ENCODE measurements at places on chromosomes 5 and 9.
A peak's percentile ranks its signal among the peaks of the same experiment; 100 is the strongest.

DNA sequence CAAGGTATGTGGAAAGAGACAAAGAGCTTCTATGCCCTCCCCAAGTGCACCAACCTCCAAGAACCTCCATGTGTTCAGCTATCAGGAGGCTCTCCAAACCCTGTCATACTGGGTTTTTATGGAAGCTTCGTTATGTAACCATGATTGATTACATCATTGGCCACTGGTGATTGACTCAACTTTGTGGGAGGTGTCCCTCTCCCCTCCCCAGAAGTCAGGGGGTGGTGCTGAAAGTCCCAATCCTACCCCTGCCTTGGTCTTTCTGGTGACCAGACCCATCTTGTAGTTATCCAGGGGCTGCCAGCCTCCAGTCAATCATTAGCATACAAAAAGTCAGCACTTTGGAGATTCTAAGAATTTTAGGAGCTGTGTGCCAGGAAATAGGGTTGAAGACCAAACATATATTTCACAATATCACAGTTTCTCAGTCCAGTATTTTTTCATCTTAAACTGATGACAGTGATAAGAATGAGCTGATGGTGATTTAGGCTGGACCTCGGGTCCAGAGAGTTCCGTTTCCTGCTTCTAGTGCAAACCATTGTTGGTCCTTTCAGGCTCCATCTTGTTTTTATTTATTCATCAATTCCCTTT is 27.3 kb upstream of the FANCC start:
- no peak for DNase-seq

DNA sequence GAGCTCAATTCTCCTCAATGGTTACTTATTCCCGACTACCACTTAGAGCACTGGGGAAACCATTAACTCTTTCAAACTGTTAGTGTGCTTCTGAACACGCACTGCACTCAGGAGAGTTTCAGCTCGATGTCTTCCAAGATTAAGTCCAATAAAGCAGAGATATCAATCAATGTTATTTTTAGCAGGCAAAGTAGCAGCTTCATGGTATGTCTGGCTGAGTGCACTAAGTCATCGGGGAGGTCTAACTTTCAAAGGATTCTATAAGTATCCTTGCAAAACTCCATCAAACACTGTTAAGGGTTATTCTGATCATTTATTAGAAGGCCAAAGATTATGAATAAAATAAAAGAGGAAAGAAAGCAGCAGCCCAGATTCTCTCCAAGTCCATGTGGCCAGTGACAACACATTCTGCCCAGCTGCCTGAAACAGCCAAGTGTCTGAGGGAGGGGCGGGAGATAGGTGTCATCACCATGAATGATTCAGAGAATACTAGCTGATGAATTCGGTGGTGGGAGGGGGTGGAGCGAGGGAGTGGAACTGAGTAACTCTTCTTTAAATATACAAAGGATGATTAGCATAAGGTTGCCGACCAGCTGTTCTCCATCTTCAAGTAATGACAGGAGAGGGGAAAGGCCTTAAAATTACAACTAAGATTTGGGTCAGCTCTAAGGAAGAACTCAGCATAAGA is 21.3 kb downstream of the NREP start:
- DNase-seq: no peak

GRCh38 chr5:138337685-138338410 is at the start of gene FAM53C:
FAM53C (plus strand) TSS chr5:138338266; CDS start chr5:138341336, 3,070 bp downstream.
- DNase-seq: peak; percentile 93

DNA sequence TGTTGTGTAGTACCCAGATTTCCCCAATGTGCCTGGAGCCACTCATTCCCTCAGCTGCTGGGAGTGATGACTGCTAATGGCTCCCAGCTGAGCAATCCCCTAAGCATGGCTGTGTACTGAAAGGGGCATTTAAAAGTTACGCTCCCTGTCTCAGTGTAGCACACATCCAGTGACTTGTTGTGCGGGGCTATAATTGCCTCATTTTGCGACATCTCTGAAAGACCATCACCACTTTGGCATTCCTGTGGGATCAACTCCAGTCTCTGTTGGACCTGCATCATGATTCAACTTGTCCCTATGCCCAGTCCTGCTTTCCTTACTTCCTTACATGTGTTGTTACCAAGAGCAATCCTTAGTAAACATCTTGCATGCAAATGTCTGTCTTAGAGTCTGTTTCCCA is 201.2 kb upstream of the MPDZ start:
- no peak for DNase-seq

GRCh38 chr5:84287951-84288350 is 96.7 kb downstream of the EDIL3 start:
- DNase-seq: no peak

DNA sequence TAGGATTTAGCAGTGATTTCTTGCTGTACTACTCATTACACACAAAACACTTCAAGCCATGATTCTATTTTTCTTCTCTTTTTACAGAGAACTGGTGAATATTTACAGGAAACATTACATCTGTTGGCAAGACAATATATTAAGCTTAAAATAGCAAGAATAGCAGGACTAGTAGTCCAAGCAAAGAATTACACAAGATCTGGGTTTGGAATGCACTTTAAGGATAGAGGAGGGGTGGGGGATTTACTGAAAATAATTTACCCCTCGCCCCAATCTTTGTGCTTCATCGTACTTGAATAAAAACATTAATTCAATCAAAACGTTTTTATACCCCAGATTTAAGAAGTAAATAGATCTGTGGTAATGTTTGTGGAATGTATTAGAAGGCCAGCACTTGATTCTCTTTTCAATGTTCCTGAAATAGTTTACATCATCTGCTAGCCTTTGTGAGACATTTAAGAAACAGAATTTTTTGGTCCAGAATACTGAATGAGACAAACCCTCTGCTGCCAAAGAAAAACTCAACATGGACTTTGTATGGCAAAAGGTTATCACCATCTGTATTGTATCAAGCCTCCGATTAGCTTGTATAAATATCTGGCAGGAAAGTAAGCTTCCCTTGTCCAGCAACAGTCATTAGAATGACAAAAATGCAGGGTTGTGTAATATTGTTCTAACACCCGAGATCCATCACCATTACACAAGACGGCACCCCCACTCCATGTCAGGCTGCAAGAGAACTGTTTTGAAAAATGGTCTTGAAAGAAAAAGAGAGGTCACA is 23.8 kb downstream of the SVEP1 start:
- no peak for DNase-seq

- DNase-seq: no peak
Observed at GRCh38 chr9:33458444-33458843, 11.1 kb upstream of the AQP3 start.

DNA sequence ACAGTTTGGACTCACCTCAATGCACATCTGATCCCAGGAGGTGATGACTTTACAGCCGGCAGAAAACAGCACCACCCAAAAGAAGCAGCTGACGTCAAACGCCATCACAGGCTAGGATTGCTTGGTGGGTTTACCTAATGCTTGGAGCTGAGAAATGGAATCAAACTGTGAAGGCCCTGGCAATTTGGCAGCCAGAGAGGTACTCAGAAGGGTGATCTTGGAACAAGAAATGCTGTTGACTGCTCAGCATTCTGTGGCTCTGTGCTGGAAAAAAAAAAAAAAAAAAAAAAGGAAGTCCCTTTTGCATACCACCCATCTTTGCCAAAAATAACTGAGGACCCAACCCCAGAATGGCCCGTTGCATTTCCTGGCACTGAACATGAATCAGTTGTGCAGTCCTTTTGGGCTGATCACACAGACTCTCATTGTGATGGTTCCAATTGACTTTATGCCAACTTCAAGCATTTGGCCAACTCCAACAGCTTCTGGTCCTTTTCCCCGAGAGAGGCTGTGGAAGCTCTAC is at the start of gene CD180:
TSS of gene CD180 (minus strand) at position 263 of the 523 bp plus-strand sequence. CDS start at position 105, 158 bp downstream.
- DNase-seq: no peak

DNA sequence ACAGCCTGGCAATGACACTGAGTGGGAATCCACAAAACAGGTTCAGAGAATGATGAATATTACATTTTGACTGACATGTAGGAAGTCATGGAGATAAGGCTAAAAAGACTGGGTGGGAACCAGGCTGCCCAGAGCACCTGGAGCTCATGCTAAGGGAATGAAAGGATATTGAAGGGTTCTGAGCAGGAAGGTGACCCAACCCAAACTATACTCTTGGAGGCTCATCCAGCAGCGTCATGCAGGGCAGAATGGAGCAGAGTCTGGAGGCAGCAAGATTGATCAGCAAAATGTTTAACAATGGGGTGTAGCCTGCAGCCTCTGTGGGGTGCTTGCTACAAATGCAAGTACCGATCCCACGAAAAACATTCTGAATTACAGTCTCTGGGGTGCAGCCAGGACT is 120.2 kb downstream of the PSD2 start:
- no peak for DNase-seq

DNA sequence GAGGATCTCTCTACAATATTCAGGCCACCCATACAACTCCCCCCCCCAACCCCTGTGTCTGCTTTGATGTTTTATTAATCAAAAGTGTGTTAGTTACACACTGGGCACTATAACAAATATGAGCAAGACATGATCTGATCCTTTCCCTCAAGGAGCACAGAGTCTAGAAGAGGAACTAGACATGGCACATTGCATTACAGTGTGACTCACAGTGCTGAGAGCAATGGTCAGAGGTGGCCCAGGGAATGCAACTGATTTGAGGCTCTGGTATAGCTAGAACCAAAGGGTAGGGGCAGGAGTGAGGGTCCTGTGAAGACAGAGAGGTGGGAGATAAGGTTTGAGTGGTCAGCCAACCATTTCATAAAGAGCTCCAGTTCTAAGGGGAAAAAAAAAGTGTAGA is 539.2 kb downstream of the ACTL7B start:
- DNase-seq: no peak

GRCh38 chr9:22278426-22278825 is 168.2 kb upstream of the DMRTA1 start:
- no peak for DNase-seq

DNA sequence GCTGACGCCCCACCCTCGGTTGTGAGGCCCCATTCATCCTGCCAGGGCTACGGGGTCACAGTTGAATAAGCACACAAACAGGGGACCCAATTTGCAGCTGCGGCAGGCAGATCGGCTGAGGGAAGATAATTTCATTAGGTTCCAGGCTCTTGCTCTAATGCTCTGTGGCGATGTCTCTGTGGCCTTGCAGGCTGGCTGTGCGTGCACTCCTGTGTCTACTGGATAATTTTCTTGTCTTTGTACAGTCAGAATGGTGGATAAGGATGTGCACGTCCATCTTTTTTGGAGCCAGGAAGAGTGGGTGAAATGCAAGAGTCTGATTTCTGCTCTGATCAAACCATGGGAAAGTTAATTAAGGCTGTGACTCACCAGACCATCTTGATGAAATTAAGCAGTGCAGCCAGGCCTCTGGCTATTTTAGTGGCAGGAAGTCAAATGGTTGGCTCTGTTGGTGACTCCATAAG is 39.2 kb downstream of the NSG2 start:
- no peak for DNase-seq

Measured in NCI-H345 (cell line).